Activated effector memory CD4-positive, alpha-beta T cell treated with anti-CD3 and anti-CD28 coated beads, Interleukin-2, amount 50 U/mL, for 16 hours (primary cell): ENCODE measurements at places on chromosomes 12 and 14.

GRCh38 chr14:40850191-40850590 lies 756.5 kb upstream of the LRFN5 start:
- DNase-seq: no peak

- DNase-seq: no peak
Measured at GRCh38 chr12:41074473-41074769, 113.7 kb upstream of the PDZRN4 start.

- DNase-seq: no peak
Measured at GRCh38 chr14:30034152-30034551, 106.5 kb upstream of the PRKD1 start.

DNA sequence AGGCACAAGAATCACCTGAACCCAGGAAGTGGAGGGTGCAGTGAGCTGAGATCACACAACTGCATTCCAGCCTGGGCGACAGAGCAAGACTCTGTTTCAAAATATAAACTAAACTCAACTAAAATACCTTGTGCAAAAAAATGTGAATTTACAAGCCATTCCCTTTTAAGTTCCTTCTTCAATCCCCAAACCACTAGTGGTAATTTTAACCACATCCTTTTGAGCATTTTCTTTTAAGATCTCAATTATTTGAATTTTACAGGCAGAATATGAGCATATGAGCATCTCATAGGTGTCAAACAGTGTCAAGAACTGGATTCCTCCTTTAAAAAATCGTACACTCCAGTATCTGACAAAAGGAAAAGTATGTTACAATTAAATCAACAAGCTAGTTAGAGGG lies 57.0 kb upstream of the NPFF start:
- no peak for DNase-seq

- DNase-seq: no peak
Measured at GRCh38 chr12:93645702-93646101, 31.5 kb upstream of the CRADD start.

- DNase-seq: peak; percentile 24
Measured at GRCh38 chr12:2358986-2359658, 306.3 kb downstream of the CACNA1C start.

- DNase-seq: no peak
Measured at GRCh38 chr14:71602524-71602923, 329.7 kb upstream of the RGS6 start.

GRCh38 chr12:106648736-106649135 lies 65.9 kb downstream of the RFX4 start:
- DNase-seq: no peak

- no peak for DNase-seq
Measured at GRCh38 chr12:47020211-47020821, 59.1 kb upstream of the PCED1B start.

DNA sequence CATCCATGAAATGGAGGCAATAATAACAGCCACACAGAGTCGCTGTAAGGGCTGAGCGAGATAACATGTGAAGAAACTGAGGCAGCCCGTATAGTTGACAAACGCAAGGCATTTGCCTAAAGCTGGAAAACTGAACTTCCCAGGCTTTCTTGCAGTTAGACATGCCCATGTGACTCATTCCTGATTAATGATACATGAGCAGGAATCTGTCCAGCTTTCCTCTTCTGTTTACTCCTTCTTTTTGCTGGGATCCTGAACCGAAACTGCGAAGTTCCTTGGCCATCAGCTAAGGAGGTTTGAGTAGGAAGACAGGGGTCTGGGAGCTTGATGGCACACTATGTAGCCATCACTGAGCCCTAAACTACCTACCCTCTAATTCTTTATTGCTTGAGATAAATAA lies 52.2 kb downstream of the ST8SIA1 start:
- no peak for DNase-seq

DNA sequence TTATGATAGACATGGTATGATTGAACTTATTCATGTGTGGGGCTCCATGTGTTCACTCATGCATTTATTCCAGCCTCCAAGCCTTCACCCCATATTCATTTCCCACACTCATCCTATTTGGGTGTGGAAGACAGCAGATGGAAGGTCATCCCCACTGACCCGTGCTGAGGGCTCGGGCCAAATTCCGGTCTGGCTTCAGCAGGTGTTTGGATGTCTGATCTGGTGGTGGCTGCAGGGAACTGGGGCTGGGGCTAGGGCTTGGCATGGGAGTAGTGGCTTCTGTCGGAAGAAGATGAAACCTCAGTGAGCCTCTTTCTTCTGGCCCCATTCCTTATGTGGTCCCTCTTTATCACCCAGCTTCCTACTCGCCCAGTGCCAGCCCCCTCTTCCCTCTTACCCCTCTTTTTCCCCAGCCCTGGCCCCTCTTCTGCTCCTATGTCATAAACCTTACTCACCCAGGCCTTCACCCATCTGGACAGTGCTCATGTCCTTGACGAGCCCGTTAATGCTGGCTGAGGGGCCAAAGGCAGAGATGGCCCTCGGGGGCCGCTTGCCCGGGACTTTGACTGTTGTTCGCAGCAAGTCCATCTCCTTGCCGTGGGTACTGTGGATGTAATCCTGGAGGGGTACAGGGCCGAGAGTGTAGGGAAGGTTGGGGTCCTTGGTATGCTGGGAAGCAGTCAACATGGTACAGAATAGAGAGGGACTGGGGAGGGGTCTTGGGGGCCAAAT lies 8.0 kb downstream of the AGAP2 start:
- no peak for DNase-seq

- DNase-seq: no peak
Measured at GRCh38 chr12:24378548-24379407, 429.3 kb upstream of the SOX5 start.

GRCh38 chr12:90652280-90652679 lies 302.7 kb downstream of the CCER1 start:
- DNase-seq: no peak

- no peak for DNase-seq
Measured at GRCh38 chr14:104954746-104955395, 23.3 kb downstream of the AHNAK2 start.

DNA sequence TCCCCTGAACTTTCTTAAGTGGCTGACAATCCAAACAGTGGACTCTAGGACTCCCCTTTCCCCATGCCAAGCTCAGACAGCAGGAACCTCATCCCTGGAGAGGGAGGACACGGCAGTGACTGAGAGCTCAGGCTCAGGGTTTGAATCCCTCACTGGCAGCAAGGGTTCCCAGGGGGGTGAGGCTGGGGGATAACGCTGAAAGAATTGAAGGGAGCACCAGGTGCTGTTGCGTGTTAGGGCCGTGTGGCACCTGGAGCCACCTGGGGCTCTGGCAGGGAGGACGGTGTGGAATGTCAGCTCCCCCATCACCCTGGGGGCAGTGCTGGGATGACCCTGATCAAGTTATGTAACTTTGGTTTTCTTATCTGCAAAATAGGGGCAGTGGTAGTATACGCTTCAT lies 40.1 kb downstream of the ANO2 start:
- DNase-seq: no peak

DNA sequence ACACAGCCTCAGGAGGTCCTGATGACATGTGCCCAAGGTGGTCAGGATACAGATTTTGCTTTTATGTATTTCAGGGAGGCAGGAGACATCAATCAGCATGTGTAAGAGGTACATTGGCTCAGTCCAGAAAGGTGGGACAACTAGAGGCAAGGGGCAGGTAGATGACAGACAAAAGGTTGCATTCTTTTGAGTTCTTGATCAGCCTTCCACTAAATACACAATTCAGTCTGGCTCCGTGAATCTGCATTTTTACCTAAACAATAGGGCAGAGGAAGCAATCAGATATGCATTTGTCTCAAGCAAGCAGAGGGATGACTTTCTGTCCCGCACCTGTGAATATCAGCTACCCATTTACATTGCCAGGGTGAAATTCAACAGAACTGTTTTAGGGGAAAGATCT lies 178.6 kb downstream of the KSR2 start:
- DNase-seq: no peak

- no peak for DNase-seq
Measured at GRCh38 chr12:105841840-105842239, 296.9 kb downstream of the NUAK1 start.

GRCh38 chr12:50728417-50728816 lies 35.5 kb upstream of the ATF1 start:
- DNase-seq: no peak

GRCh38 chr12:113019025-113019424 lies 37.5 kb upstream of the DTX1 start:
- no peak for DNase-seq

GRCh38 chr12:74971201-74971600 lies 238.4 kb downstream of the KCNC2 start:
- DNase-seq: no peak

DNA sequence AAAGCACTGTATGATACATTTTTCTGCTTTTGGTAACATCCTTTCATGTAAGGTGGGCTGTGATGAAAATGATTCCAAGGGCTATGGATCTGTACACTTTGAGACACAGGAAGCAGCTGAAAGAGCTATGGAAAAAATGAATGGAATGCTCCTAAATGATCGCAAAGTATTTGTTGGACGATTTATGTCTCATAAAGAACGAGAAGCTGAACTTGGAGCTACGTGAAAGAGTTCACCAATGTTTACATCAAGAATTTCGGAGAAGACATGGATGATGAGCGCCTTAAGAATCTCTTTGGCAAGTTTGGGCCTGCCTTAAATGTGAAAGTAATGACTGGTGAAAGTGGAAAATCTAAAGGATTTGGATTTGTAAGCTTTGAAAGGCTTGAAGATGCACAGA lies 22.1 kb upstream of the SRGAP1 start:
- DNase-seq: no peak

- DNase-seq: no peak
Measured at GRCh38 chr12:128338386-128339125, 71.6 kb downstream of the TMEM132C start.

GRCh38 chr14:36096090-36096489 lies 80.4 kb downstream of the PTCSC3 start:
- no peak for DNase-seq

- no peak for DNase-seq
Measured at GRCh38 chr12:114347861-114348260, 58.1 kb downstream of the TBX5 start.

DNA sequence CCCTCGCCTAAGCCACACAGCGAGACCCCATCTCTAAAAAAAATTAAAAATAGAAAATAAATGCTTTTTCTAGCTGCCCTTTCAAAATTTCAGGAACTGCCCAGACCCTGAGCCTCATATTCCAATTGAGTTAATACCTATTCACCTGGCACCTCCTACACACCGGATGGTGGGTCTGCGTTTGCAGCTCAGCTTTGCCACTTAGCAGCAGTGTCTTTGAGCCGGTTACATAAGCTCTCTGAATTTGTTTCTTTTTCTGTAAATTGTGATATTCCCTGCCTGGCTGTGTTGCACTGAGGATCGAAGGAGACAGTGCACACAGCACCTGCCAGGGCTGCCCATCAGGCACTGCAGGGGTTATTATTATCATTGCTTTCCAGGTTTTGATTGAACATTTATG lies 125.6 kb downstream of the EML1 start:
- no peak for DNase-seq

GRCh38 chr12:43836475-43836989 lies 651 bp downstream of the TMEM117 start:
- DNase-seq: no peak

GRCh38 chr12:131442337-131442918 lies 268.5 kb upstream of the SFSWAP start:
- no peak for DNase-seq

- no peak for DNase-seq
Measured at GRCh38 chr12:54175200-54175963, 13.4 kb downstream of the SMUG1 start.

DNA sequence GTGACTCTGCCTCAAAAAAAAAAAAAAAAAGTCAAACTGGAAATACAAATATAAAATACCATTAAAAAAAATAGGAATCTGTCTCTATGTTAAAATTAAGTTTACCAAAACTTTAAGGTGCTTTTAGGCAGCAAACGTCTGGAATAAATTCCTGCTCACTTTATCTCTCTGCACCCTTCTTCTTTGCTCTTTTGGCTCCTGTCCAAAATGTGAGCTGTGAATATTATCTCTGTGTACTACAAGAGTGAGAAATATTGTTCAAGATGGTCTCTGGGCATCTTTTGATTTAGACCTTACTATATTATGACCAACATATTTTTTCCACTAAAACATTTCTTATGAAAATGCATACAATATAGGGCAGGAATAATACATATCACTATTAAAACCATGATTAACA lies 63.7 kb downstream of the PUS7L start:
- DNase-seq: no peak

GRCh38 chr12:121793838-121794533 lies 498 bp upstream of the RHOF start:
- peak; percentile 98 for DNase-seq

GRCh38 chr14:44446965-44447364 lies 60.1 kb downstream of the FSCB start:
- DNase-seq: no peak

GRCh38 chr12:54215989-54216796 lies 27.4 kb upstream of the SMUG1 start:
- peak; percentile 74 for DNase-seq

GRCh38 chr12:100364324-100364723 lies 7.5 kb downstream of the SLC17A8 start:
- no peak for DNase-seq

GRCh38 chr12:46702581-46703344 lies 123.0 kb downstream of the SLC38A4 start:
- no peak for DNase-seq

- no peak for DNase-seq
Measured at GRCh38 chr14:38490273-38490672, 234.4 kb upstream of the CLEC14A start.

DNA sequence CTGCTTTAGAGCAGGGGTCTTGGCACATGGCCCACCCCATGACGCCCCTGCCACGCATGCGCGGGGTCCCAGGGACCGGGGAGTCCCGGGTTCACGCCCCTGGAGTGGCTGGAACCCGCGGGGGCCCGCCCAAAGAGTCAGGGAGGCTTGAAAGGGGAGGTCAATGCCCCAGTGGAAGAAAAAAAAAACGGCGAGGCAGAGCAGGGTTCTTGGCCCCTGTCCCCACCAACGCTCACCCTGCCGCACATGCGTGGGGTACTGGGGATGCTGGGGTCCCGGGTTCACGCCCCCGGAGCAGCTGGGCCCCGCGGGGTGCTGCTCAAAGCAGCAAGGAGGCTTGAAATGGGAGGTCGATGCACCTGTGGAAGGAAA lies 319.1 kb downstream of the ALG10 start:
- DNase-seq: no peak

GRCh38 chr14:22888662-22889061 lies 5.6 kb downstream of the REM2 start:
- no peak for DNase-seq

GRCh38 chr12:69648476-69648875 lies 37.8 kb upstream of the LRRC10 start:
- no peak for DNase-seq

- no peak for DNase-seq
Measured at GRCh38 chr12:127245009-127245408, 1022.0 kb upstream of the TMEM132C start.

- DNase-seq: no peak
Measured at GRCh38 chr14:96285667-96286066, 29.7 kb downstream of the BDKRB1 start.

DNA sequence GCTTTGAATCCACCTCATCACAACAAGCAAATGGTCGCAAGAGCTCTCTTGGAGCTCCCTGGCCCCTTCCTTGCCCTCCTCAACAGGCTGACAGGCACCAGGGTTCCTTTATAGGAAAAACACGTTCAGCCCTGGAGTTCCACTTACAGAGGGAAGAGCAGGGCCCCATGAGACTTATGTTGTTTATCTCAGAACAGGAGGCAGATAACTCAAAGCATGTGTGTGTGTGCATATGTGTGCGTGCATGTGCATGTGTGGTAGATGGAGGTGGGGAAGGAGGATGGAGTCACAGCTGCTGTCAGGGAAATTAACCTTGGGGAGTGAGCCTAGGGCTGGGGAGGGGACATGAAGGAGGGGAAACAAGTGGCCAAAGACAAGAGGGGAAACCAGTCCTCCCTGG lies 138.1 kb downstream of the DPF3 start:
- no peak for DNase-seq
